ENCODE measurements at places on chromosomes 2 and 18. TPM values are rescaled to one million over a fixed set of nuclear protein-coding genes. Genes with fewer than 3 reads are reported as not detected.

Gene TXNDC9
- 57.2 TPM for total RNA-seq

Gene TWIST2
- not detected for total RNA-seq

Gene KLHL30
- not detected for total RNA-seq

Gene COLEC12
- not detected for total RNA-seq

DNA sequence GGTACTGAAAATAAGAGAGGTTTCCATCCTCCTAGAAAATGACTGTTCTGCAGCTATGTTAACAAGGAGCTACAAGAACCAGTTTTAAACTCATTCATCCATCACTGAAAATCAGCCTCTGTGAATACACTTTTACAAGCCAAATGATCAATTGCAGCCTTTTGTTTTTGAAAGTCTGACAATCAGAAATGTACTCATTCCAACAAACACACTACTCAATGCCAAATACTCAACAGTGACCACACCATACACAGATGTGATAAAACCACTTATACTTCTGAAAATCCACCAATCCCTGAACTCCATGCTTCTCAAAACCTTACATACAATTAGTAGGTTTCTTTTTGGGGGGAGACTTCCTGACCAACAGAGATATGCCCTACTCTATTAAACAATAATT lies 663.9 kb upstream of the CHAC2 start:
- DNase-seq = no peak
- no peaks in the 10 kb centered on the region for H3K36me3 ChIP-seq
- no peaks in the 10 kb centered on the region for H3K27me3 ChIP-seq

GRCh38 chr2:172181840-172182239 lies 79.1 kb upstream of the DLX2 start:
- no peak overlapping the region for H3K27ac ChIP-seq
- no peaks in the 10 kb centered on the region for H3K27me3 ChIP-seq
- H3K4me1 ChIP-seq = no peaks in the 10 kb centered on the region
- no peak for DNase-seq

DNA sequence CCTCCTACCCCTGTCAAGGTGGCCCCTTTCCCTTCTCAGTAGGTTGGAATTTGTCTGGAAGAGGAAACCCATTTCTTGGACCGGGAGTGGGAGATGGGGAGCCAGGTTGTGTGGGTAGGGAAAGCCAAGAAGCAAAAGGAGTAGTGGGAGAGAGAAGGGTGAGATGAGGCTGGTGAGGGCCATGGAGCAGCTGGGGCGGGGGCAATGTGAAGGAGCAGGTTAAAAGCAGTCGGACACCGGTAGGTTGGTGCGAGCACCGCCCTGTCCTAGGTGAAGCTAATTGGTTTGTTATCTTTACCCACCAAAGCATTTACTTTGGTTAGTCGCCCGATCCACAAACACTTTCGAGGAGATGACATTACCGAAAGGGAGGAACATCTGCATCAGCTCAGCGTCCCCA lies 306.8 kb downstream of the CELF4 start:
- DNase-seq = no peak
- no peak overlapping the region for H3K4me3 ChIP-seq
- H3K4me1 ChIP-seq = no peaks in the 10 kb centered on the region
- no peak overlapping the region for H3K27ac ChIP-seq
- H3K36me3 ChIP-seq = no peaks in the 10 kb centered on the region

DNA sequence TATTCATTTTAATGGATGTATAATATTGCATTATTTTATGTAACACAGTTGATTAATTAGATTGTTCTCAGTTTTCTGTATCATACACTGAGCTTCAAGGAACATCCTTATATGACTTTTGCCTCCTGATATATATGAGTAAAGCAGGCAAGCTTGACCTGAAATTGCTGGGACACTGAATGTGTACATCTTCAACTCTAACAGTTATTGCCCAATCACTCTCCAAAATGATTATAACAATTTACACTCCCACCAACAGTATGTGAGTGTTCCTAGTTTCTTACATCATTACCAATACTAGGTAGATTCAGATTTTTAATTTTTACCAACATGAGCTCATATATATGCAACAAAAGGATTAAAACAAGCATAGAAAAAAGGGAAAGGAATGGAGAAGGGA lies 379.4 kb downstream of the SETBP1 start:
- H3K36me3 ChIP-seq = no peaks in the 10 kb centered on the region
- DNase-seq = no peak
- H3K27ac ChIP-seq = no peak overlapping the region
- no peak overlapping the region for H3K4me3 ChIP-seq
- no peaks in the 10 kb centered on the region for H3K27me3 ChIP-seq
- peaks cover 6% of the 10 kb centered on the region for H3K4me1 ChIP-seq

- H3K4me1 ChIP-seq = no peaks in the 10 kb centered on the region
- DNase-seq = no peak
- H3K27ac ChIP-seq = no peak overlapping the region
- H3K27me3 ChIP-seq = no peaks in the 10 kb centered on the region
- no peaks in the 10 kb centered on the region for H3K36me3 ChIP-seq
Observed at GRCh38 chr18:25225151-25225550, 126.8 kb downstream of the ZNF521 start.

DNA sequence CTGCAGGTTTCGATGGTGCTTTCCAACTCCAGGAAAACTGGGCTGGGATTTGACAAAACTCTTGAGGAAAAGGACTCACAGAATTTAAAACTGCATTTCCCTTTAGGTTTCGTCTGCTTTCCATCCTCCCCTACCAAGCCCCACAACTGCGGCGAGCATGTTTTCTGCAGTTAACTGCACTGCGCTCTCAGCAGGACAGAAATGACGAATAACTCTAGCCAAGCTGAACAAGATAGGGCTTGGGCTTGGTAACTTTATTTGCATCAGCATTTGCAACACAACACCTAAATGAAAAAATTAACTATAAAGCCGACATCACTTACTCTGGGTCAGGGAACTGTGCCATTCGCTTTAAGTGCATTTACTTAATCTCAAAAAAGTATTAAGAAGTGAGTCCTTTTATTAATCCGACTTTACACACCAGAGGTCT lies 669 bp upstream of the PIKFYVE start:
- H3K36me3 ChIP-seq = no peaks in the 10 kb centered on the region
- H3K27ac ChIP-seq = peak overlapping the region; percentile 81
- peaks cover 42% of the 10 kb centered on the region for H3K4me1 ChIP-seq
- H3K27me3 ChIP-seq = no peaks in the 10 kb centered on the region
